ENCODE measurements at places on chromosomes 2 and 18.

DNA sequence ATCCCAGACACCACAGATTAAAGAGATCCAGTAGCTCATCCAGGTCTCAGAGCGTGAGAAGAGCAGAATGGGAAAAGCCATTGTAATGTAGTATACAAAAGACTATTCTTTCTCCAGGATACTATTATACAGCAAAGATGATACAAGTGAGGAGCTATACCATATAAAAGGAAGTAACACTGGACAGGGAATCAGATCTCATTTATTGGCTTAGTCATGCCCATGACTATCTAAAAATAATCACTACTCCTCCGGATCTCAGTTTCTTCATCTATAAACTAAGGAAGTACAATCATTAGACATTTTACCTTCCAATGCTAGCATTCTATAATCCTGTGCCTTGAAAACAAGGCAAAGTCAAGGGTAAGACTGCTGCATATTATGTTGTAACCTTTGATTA lies 19.4 kb downstream of the KRCC1 start:
- no peak for DNase-seq

DNA sequence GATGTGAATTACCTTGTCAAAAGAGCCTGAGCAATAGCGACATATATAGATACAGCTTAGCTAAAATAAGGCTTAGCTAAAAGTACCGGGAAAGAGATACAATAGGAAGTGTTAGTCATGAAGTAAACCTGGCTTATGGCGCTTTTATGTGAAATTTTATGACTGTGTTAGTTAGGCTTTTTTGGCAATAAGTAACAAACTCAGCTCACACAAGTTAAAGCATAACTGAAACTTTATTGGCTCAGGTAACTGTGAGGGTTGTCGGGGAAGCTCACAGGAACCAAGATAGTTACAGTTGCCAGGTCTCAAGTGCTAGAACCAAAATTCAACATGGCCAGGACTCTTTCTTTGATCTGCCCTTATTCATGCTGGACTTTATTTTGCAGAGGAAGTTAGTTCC lies 925.0 kb upstream of the GYPC start:
- DNase-seq, result no peak

DNA sequence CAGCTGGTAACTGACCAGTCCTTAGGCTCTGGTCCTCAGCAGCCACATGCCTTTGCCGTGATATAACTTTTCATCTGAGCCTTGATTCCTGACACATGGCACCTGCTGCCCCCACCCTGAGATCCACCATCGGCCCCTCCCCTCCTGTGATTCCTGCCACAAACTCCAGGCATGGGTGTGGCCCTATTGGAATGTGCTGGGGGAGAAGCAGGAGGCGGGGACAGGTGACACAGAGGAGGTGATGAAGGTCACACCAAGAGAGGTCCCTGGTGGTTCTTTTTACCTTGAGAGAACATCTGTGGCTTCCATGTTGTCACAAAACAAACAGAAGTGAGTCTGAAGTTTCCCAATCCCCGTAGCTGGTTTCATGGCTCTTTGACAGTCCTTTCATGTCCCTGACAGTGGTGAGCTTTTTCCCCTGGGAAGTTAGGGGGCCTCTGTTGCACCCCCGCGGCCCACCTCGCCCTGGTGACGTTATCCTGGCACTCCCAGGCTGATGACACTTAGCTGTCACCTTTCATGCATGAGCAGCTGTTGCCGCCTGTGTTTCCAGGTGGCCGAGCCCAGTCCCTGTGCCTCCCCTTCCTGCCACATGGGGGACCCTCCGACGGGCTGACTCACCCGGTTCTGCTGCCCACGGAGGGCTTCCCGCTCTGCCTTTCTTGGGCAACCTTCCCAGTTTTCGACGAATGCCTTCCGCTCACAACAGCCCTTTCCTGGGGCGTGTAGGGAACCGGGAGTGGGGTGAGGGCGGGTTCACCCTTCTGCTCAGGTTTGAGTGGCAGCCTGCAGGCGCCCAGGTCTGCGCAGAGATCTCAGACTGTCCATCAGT lies 66.3 kb upstream of the GLI2 start:
- DNase-seq, result no peak

GRCh38 chr2:217449444-217449843 lies 553.4 kb downstream of the TNS1 start:
- DNase-seq, result no peak

- DNase-seq, result no peak
Observed at GRCh38 chr2:100857915-100858314, 38.0 kb downstream of the NPAS2 start.

DNA sequence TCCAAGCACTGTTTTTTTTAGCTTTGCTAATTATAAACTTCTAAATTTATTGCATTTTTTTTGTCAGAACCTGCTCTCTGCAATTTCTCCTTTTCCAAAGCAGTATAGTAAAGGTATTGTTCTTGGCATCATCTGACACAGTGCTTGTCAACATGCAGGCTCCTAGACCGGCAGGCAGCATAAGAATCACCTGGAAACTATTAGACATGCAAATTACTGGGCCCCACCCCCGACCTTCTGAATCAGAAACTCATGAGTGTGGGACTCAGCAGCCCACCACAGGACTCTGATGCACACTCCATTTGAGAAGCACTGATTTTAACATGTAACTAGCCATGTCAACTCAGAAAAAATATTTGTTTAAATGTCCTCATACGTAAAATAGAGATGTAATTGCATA lies 551.1 kb upstream of the CELF4 start:
- DNase-seq, result no peak

GRCh38 chr2:230770804-230771203 lies 58.2 kb downstream of the CAB39 start:
- DNase-seq, result no peak

- DNase-seq, result no peak
Observed at GRCh38 chr2:75710220-75710576, 517 bp downstream of the GCFC2 start.

- DNase-seq, result no peak
Observed at GRCh38 chr2:20823917-20824316, 1.0 kb upstream of the LDAH start.

DNA sequence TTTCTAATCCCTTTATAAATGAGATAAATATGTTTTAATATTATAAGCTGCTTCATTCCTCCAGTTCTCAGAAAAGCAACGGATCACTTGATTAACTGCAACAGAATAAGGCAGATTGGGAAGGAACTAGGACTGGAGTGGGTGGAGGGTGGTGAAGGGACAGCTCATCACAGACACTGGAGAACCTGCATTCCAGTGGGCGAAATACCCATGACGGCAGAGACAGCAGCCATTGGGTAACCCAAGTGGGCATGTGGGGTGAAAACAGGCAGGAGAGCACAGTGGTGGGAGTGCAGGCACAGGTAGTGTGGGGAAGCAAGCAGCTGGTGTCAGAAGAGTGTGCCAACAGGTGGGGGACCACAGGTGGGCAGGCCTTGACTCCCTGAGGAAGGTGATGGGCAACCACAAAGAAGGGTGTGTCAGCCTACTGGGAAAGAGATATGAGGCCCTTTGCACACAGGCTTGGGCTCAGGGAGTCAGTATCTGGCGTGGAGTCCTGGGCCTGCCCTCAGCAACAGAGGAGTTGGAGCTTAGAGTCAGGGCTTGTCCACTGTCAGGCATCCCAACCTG lies 27.2 kb downstream of the DPYSL5 start:
- no peak for DNase-seq

DNA sequence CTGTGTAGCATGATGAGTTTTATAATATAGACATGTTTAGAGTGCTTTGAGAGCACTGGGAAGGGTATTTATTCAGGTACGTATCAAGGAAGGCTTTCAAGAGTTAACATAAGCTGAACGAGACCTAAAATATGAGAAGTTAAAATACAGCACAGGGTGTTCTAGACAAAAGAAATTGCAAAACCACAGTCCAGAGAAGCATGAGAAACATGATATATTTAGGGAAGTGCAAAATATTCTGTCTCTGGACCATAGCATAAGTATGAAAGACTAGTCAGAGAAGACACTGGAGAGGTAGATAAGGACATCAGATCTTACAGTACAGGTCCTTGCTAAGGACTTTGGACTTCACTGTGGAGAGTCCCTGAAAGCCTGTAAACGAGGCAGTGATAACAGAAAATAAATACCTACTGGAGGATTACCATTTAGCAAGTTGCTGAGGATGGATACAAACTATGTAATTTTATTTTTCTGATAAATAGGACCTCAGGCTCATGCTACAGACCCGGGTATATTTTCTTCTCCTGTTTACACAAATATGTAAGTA lies 43.7 kb downstream of the FSIP2 start:
- DNase-seq, result no peak

DNA sequence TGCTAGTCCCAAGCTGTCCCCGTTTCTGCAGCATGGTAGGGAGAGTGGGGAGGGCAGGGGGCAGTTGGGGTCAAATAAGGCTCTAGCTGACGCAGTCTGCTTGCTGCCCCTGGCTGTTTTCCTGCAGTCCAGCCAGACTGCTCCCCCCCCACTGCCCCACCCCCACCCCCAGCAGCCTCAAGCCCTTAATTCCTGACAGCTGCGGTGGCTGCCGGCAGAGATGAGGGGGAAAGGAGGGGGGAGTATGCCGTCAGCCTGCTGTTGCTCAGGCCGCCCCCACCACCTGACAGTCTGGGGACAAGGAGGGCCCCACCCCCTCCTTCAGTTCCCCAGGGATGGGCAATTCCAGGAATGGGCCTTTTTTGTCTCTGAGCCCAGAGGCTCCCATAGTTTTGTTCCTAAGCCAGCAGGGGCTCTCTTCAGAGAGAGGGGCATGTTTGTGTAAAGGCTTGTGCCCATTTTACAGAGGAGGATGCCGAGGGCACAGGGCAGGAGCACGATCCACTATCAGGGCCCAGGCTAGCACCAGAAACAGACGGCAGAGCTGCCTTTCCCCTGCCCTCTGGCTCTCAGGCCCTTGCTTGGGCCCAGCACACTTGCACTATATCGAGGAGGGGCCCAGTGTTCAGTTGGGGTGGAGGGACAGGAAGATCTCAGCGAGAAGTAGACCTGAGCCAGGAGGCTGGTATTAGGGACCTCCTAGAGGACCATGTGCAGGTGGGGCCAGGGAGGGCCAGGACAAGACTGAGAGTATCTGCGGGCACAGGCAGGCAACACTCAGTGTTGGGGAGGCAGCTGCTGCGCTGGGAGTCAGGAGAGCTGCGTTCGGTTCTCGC lies 1.5 kb upstream of the WNT10A start:
- DNase-seq, result no peak

GRCh38 chr2:175188761-175189160 lies 7.3 kb upstream of the ATP5MC3 start:
- DNase-seq, result no peak

DNA sequence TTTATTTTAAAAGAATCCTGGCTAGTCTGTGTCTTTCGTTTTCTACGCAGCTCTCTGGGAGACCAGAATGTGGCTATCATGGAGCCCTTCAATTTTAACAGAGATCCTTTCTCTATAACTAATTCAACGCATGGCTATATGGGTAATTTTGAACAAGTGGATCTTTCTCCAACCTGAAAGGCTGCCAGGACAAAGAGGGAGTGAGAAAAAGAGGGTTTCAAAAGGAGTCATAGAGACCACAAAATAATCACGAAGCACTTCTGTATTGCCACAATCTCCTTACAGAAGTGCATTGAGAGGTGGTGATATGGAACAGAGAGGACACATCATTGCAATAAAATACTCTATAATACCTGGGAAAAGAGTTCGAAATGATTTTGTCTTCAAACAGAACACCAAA lies 21.7 kb upstream of the CDH2 start:
- no peak for DNase-seq

- DNase-seq, result no peak
Observed at GRCh38 chr2:233092432-233093165, 32.5 kb downstream of the INPP5D start.

- no peak for DNase-seq
Observed at GRCh38 chr2:237137626-237138323, 52.1 kb downstream of the COPS8 start.

GRCh38 chr2:10738192-10738591 lies 16.8 kb downstream of the ATP6V1C2 start:
- DNase-seq, result no peak
